ENCODE measurements at places on chromosomes 6 and 20.

GRCh38 chr20:46438156-46438750 lies 31.8 kb upstream of the ELMO2 start:
- DNase-seq: peak; percentile 11

- DNase-seq: no peak
Observed at GRCh38 chr20:62754122-62754990, 41.9 kb upstream of the MRGBP start.

DNA sequence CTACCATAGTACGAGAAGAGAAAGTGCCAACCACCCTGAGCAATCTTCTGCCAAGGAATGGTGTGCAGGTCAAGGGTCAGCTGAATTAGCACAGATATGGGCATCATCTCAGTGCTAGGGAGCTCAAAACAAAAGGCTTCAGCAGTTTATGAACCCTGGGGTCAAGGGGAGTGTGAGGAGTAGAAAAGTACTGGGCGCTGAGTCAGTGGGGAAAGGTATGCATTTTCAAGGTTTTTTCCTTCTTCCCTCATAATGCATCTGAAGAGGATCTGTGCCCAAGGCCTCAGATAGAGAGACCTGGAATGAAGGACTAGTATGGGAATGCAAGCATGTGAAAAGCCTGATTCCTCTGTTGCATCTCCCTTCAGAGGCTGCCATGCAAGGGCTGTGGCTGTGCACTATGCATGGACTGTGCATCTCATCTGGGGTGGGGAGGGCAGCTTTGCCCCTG lies 81.7 kb downstream of the PERP start:
- no peak for DNase-seq

DNA sequence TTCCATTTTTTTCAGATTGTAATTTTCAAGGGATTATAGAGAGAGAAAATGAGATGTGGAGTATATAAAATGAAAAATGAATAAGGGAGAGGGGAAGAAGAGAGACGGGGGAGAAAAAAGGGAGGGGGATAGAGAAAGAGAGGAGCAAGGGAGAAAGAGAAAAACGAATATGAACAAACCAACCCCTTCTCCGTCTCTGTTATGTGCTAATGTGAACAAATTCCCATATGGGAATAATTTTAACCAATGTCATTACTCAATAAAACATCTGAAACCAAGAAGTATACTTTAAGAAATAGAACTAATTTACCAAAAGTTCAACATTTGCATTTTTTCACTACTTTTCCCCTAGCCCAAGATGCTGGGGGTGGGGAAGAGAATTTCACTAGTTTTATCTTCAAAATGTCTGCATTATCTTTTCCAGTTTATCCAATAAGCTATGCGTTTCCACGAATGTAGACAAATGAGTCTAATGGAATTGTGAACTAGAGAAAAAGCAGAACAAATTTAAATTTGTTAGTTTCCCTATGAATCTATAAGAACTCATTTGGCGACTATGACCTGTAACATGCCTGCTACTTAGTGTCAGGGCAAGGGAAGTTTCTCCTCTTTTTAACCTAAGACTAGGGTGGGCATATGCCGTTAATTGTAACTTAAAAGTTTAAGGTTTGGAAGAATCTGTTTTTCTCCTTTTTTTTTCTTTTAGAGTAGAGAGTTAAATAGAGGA lies 286.3 kb downstream of the BTBD9 start:
- DNase-seq: no peak

- DNase-seq: no peak
Observed at GRCh38 chr6:150987371-150987828, 121.9 kb downstream of the MTHFD1L start.

DNA sequence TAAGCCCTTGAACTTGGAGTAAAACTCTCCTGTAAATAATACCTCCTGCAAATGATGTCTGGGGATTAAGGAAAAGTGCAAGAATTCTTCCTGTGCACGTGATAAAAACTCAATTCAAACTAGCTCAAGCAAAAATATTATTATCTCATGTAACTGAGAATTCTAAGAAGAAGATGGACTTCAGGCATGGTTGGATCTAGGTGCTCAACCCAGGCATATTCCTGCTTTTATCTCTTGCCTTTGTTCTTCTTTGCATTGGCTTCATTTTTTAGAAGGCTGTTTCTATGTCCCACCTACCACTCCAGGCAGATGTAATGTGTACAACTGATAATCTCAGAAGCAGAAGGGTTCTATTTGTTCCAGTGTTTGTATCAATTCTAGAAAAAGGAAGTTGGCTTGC lies 95.8 kb downstream of the DACT2 start:
- no peak for DNase-seq

DNA sequence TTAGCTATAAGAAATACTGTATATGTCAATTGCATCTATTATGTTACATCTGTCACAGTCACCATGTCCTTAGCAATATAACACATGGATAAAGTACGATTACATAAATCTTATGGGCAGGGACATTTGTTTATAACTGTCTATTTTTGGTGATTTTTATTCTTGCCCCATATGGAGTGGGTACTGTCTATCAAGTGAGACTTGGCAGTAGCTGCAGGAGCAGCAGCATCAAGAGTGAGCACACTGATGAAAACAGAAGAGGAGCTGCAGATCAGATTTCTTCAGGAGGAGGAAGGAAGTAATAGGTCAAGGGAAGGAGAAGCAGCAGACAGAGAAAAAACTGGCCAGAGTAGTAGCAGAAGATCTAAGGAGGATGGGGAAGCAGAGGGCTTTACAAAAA lies 516.7 kb downstream of the C6orf118 start:
- DNase-seq: no peak

DNA sequence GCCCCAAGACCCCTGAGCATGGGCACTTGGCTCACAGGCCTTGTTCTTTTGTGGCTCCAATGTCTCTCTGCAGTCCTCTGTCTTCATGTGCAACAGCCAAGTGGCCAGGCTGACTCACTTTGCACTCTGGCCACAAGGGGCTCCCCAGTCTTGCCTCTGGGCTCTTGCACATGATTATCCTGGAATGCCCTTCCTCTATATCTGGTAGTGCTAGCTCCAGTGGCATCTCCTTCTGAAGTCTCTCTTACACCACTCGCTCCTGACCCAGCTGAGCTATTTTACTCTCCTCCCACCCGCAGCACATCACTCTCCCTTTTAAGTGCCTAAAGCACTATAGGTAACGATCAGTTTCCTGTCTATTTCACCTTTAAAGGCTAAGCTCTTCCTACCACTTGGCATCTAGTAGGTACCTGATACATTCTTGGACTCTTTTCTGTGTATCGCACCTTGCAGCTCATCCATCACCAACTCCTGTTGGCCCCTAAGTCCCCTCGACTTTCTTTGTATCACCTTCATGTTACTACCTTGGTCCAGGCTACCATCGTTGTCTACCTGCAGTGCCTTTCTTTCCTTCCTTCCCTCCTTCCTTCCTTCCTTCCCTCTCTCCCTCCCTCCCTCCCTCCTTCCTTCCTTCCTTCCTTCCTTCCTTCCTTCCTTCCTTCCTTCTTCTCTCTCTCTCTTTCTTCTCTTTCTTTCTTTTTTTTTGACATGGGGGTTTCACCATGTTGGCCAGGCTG lies 211.9 kb upstream of the RNF24 start:
- DNase-seq: peak; percentile 47

- no peak for DNase-seq
Observed at GRCh38 chr20:688809-689212, 13.2 kb upstream of the SCRT2 start.

DNA sequence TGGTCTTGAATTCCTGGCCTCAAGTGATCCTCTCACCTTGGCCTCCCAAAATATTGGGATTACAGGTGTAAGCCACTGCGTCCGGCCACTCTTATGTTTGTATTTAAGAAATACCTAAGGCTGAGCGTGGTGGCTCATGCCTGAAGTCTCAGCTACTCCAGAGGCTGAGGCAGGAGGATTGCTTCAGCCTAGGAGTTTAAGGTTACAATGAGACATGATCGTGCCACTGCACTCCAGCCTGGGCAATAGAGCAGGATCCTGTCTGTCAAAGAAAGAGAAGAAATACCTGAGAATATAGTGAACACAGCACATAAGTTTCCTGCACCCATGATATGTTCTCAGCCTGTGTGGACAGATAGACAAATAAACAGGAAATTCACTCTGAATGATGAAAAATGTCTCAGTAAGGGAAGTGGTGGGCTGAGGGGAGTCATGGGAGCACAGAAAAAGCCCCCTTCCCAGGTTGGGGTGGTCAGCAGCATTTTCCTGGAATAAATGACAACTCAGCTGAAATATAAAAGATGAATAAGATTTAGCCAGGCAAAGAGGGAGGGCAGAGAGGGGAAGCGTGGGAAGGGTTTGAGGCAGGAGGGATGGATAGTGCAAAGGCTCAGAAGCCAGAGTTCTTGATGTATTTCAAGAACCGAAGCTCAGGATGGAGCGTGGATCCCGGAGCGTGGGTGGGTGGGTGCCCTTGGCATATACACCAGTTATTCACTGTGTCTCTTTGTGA lies 13.8 kb upstream of the MMP9 start:
- no peak for DNase-seq

DNA sequence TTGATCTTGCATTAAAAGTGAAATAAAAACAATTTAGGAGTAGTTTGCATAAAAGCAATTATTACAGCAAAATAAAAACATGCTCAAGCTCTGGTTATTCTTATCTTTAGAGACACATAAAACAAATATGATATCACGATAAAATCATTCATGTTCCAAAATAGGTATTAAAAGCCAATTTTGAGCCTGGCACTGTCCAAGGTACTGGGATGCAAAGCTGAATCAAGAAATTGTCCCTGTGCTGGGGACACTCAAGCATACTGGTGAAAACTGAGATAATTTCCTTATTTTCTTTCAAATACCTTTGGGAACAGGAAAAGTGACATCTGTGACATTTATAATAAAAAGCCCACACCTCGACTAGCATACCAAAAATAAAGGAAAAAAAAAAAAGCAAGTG lies 931 bp upstream of the MTCL3 start:
- peak; percentile 18 for DNase-seq

- DNase-seq: no peak
Observed at GRCh38 chr6:41045664-41046063, 3.4 kb downstream of the TSPO2 start.

DNA sequence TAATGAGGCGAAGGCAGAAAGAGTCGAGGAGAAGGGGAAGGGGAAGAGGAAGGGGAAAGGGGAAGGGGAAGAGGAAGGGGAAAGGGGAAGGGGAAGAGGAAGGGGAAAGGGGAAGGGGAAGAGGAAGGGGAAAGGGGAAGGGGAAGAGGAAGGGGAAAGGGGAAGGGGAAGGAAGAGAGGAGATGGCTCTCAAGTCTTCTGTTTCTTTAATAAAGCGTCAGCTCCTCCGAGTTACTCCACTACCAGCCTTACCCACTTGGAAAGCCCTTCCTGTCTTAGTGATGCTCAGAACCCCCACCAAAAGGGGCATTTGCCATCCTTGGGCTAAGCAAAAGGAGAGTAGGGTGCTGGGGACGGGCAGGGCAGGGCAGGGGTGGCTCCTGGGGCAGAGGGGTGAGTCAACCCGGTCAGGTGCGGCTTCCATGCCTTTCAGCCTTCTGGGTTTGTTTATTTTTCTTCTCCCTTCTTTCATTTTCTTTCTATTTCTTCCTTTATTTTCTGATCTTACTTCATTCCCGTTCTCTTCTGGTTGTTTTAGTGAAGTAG lies 476 bp upstream of the CLIC5 start:
- no peak for DNase-seq

DNA sequence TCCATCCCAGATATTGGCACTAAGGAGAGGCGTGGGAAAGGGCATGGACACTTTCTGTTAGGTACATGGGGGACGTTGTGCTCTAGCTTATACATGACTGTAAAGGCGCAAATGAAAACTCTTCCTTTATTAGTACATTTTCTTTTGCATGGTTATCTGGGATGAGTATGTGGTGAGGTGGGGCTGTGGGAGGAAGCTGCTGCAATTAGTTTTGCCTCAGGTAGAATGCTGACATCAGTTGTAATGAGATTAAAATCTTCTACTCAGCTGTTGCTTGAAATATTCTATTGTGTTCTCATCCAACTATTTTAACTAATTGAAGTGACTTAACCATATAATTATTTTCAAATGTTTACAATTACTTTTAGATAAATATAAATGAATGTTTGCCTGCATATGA lies 218.3 kb upstream of the FLRT3 start:
- DNase-seq: no peak

DNA sequence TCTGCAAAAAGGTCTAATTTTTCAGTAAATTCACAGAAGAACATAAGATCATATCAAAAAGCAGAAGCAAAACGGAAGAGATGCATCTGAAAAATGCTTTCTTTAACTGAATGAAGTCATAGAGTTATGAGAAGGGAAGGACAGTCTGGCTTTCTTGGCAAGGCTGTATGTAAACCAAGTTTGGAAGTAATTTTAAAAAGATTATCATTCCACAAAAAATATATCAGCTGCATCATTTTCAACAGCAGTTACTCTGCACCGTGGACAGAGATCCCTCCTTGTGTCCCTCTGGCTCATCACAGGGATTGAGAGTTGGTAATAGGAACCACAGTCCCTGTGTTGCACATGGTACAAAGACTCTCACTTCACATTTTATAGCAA lies 258.5 kb downstream of the HIVEP2 start:
- no peak for DNase-seq

- no peak for DNase-seq
Observed at GRCh38 chr6:52249078-52249477, 4.8 kb upstream of the IL17F start.

- DNase-seq: no peak
Observed at GRCh38 chr6:155212616-155213380, 51.0 kb upstream of the CLDN20 start.

- peak; percentile 50 for DNase-seq
Observed at GRCh38 chr6:107495196-107495643, 5.3 kb downstream of the SOBP start.

DNA sequence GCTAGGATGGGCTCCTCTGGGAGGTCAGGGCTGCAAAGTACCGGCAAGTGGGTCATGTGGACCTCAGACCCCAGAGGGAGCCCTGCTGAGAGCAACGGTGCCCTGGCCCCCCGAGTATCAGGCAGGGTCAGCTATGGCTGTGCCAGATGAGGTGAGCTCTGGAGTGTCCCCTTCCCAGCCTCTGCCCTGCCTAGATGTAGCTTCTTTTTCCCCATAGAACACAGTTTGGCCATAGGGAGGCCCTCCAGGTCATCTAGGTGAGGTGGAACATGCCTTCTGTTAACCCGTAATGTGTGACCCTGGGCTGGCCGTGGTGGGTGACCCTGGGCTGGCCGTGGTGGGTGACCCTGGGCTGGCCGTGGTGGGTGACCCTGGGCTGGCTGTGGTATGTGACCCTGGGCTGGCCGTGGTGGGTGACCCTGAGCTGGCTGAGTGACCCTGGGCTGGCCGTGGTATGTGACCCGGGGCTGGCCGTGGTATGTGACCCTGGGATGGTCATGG lies 21.2 kb upstream of the PCMTD2 start:
- no peak for DNase-seq

GRCh38 chr6:31158863-31159855 lies 770 bp downstream of the TCF19 start:
- DNase-seq: no peak

DNA sequence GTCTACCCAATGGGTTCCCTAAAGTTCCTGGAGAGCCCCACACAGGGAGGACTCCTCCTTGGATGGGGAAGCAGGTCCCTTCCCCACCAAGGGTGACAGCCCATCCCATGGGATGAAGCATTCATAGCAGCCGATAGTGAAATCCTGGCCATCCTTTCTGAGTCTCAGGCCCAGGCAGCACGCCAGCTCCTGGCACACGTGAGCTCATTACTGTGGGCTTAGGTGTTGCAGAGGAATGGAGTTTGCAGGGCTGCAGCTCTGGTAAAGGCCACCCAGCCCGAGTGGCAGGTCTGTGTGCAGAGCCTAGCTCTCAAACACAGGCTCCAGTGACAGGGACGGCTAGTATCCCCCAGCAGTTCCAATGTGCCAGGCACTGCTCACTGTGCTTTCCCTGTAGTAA lies 31.0 kb downstream of the SIRPA start:
- DNase-seq: no peak
